ENCODE measurements at places on chromosomes 3 and 15. TPM values are rescaled to one million over a fixed set of nuclear protein-coding genes. Genes with fewer than 3 reads are reported as not detected.

DNA sequence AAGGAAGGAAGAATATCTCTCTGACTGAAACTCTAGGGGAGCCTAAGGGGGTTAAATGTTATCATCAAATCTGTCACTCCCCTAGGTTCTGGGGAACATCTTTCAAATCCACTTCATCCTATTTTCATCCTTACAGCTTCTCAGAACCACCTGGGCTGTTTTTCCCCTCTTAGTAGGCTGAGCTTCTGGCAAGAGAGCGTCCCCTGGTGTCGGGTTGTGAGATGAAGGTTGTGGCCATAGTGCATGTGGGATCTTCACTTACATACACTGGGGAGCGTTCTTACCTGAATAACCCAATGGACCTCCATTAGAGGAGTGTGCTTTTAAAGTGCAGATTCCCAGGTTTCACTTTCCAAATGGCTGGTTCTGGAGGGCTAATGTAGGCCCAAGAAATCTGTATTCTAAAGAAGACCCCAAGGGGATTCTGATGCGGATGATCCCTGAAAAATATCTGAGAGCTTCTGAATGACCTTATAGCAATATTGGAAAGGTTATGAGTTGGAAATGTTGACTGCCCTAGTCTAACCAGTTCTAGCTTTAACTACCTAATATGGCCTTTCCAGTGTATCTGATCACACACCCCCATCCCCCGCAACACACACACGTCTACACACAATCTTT is 663.7 kb downstream of the AGBL1 start:
- no peaks in the 10 kb centered on the region for H3K4me1 ChIP-seq
- no peaks in the 10 kb centered on the region for H3K27me3 ChIP-seq
- H3K36me3 ChIP-seq, result no peaks in the 10 kb centered on the region
- H3K4me3 ChIP-seq, result no peak overlapping the region

Gene GLDN
- 0.18 TPM for total RNA-seq

DNA sequence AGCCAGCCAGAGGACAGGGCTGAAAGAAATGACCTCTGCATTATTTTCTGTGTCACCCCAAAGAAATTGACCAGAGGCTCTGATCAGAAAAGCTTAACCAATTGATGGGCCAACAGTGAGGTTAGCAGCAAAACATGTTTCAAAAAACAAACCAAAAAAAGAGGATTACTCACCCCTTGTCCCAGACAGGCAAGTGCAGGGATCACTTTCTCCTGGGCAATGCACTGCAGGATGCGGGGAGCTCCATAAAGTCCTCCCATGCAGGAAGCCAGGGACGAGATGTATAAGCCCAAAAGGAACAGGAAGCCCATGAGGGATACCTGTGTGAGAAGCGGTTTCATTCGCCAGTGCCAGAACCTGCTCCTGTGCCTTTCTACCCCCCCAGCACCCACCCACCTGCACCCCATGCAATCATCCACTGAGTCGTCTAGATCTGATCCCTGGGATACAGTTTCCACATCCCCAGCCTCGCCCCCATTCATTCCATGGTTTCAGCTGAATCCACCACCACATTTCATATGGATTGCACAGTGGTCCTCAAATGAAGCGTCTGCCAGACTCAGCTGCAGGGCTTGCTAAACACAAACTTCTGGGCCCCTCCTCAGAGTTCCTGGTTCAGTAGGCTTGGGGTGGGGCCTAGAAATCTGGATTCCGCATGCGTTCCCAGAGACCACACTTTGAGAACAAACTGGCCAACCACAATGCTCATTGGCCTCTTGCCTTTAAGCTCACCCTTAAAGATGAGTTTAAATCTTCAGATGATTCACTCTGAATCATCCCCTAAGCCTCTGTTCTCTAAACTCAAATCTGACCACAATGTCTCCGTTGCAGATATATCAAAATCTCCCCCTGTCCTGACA is 54.4 kb upstream of the HEG1 start:
- no peaks in the 10 kb centered on the region for H3K36me3 ChIP-seq
- DNase-seq, result no peak
- no peak overlapping the region for H3K4me3 ChIP-seq
- H3K4me1 ChIP-seq, result no peaks in the 10 kb centered on the region

- no peaks in the 10 kb centered on the region for H3K4me1 ChIP-seq
- DNase-seq, result no peak
- no peaks in the 10 kb centered on the region for H3K36me3 ChIP-seq
- no peak overlapping the region for H3K27ac ChIP-seq
- no peak overlapping the region for H3K4me3 ChIP-seq
Measured at GRCh38 chr3:55554634-55555425, 67.7 kb upstream of the WNT5A start.

Gene ZNF660
- 0.13 TPM for total RNA-seq

DNA sequence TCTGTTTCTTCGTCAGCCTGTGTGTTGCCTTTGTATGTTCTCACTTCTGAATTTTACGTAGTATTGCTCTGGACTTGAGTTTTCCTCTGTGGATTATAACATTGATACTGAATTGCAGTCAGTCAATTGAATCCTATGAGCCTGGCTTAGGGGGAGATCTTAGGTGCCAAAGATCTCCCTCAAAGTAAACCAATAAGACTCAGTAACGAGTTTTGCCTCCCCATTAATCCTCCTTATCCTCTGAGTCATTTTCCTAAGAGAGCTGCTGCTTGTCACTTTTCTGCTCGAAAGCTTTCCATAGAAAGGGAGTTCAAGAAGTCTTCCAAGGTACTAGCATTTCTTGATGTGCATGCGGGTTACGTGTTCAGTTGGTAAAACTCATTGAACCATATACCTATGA is 126.4 kb downstream of the CHDH start:
- no peak for DNase-seq
- no peak overlapping the region for H3K4me3 ChIP-seq
- H3K27ac ChIP-seq, result no peak overlapping the region
- peaks cover 41% of the 10 kb centered on the region for H3K27me3 ChIP-seq
- no peaks in the 10 kb centered on the region for H3K36me3 ChIP-seq
- H3K4me1 ChIP-seq, result no peaks in the 10 kb centered on the region

- no peak within 1 kb of the TSS for H3K27ac ChIP-seq
- DNase-seq, result peak; percentile 72
- H3K36me3 ChIP-seq, result no peaks in the 10 kb centered on the region
- peaks cover 8% of the 10 kb centered on the region for H3K4me1 ChIP-seq
- H3K27me3 ChIP-seq, result peaks cover 46% of the 10 kb centered on the region
Measured at GRCh38 chr3:46701181-46701939, at the start of gene TMIE. Gene TMIE, plus strand, starts transcription at chr3:46701392. Its CDS starts 96 bp downstream, at chr3:46701488.

GRCh38 chr3:159005137-159005536 is 203.3 kb downstream of the MFSD1 start:
- H3K4me1 ChIP-seq, result no peaks in the 10 kb centered on the region
- H3K36me3 ChIP-seq, result no peaks in the 10 kb centered on the region
- no peak overlapping the region for H3K27ac ChIP-seq
- H3K27me3 ChIP-seq, result no peaks in the 10 kb centered on the region
- H3K4me3 ChIP-seq, result no peak overlapping the region
- DNase-seq, result no peak

DNA sequence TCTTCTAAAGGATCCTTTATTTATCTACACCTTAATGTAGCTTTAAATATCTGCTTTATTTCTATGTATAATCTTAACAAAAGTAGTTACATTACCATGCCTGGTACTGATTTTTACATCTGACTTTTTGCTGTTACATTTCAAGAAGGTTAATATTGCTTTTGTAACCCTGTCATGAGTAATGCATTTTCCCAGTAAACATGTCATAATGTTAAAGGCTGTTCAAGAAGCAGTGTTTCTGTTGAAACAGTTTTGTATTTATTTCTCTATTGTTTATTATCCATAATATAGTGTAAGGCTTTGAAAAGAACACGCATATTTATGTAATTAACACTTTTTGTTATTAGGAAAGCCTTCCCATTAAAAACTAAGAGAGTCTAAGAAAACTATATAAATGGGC is 98.5 kb upstream of the SOX2 start:
- H3K4me1 ChIP-seq, result no peaks in the 10 kb centered on the region
- no peaks in the 10 kb centered on the region for H3K27me3 ChIP-seq
- no peaks in the 10 kb centered on the region for H3K36me3 ChIP-seq
- H3K27ac ChIP-seq, result no peak overlapping the region

GRCh38 chr15:99021694-99022093 is 14.1 kb upstream of the PGPEP1L start:
- H3K36me3 ChIP-seq, result no peaks in the 10 kb centered on the region
- peaks cover 35% of the 10 kb centered on the region for H3K27me3 ChIP-seq
- H3K4me3 ChIP-seq, result no peak overlapping the region
- no peaks in the 10 kb centered on the region for H3K4me1 ChIP-seq
- H3K27ac ChIP-seq, result no peak overlapping the region

Gene RBP2
- total RNA-seq, result not detected

DNA sequence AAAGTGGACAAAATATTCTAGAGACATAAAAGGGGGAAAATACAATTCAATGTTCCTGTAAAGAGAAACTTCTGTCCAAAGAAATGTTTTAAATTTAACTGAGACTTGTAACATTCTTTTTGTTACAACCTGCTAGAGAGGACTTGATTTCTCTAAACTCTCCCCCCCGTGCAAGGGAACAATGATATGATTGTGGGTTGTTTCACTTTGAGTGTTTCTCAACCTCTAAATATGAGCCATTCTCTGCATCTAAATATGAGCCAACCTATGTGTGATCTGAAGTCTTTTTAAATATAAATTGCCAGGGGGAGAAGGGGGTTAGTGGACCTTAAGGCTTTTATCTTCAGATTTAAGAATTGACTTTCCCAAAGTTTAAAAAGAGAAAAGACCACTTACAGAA is 14.6 kb downstream of the ZNF860 start:
- H3K27ac ChIP-seq, result no peak overlapping the region
- no peak overlapping the region for H3K4me3 ChIP-seq
- no peaks in the 10 kb centered on the region for H3K27me3 ChIP-seq
- no peak for DNase-seq

GRCh38 chr3:9864200-9864927 is 15.7 kb downstream of the CIDEC start:
- H3K36me3 ChIP-seq, result no peaks in the 10 kb centered on the region
- no peak overlapping the region for H3K27ac ChIP-seq
- no peaks in the 10 kb centered on the region for H3K27me3 ChIP-seq
- H3K4me3 ChIP-seq, result no peak overlapping the region
- H3K4me1 ChIP-seq, result peaks cover 30% of the 10 kb centered on the region

GRCh38 chr3:100100425-100100824 is 13.9 kb downstream of the FILIP1L start:
- H3K27me3 ChIP-seq, result no peaks in the 10 kb centered on the region
- peaks cover 3% of the 10 kb centered on the region for H3K4me1 ChIP-seq
- no peaks in the 10 kb centered on the region for H3K36me3 ChIP-seq
- H3K4me3 ChIP-seq, result no peak overlapping the region

Gene CIP2A
- total RNA-seq, result 31.8 TPM

DNA sequence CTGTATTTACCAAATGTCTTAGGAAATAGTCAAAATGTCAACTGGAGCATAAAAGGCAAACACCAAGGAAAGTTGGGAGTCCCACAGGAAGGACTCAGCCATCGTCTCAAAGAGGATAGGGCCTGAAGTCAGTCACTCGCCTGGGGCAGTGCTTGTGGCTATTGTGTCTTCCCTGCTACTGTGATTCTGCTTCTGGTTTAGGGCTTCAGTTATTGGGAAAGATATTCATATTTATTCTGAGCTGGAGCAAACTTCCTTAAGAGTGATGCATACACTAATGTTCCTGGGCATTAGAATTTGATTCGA is 118.1 kb downstream of the EDEM1 start:
- no peak for DNase-seq
- H3K27ac ChIP-seq, result no peak overlapping the region
- no peaks in the 10 kb centered on the region for H3K4me1 ChIP-seq

DNA sequence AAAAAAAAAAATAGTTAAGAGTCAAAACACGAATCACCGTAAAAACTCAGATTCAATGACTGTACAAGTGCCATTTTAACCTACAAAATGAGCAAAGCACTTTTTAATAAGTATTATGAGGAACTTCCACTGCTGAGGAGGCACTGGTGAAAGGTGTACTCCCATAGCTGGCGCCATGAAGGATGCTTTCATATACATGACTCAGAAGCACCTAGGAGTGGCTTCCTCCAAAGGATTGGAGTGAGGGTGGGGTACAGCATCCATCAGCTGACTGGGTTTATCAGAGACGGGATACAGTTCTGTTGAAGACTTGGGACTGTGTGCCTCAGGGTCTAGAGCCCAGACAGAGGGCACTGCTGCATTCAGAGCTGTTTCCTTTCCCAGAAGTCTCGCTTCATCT is 60.9 kb upstream of the MEX3B start:
- H3K36me3 ChIP-seq, result no peaks in the 10 kb centered on the region
- no peak overlapping the region for H3K27ac ChIP-seq
- no peak for DNase-seq
- peaks cover 24% of the 10 kb centered on the region for H3K27me3 ChIP-seq
- H3K4me3 ChIP-seq, result no peak overlapping the region

GRCh38 chr15:100278596-100279380 is 63.0 kb downstream of the ADAMTS17 start:
- H3K4me1 ChIP-seq, result no peaks in the 10 kb centered on the region
- peaks cover 52% of the 10 kb centered on the region for H3K27me3 ChIP-seq
- H3K27ac ChIP-seq, result no peak overlapping the region
- DNase-seq, result no peak

GRCh38 chr3:184676927-184677326 is 34.9 kb downstream of the MAGEF1 start:
- DNase-seq, result no peak
- peaks cover 32% of the 10 kb centered on the region for H3K27me3 ChIP-seq
- H3K36me3 ChIP-seq, result no peaks in the 10 kb centered on the region

Gene ALDH1A2
- 398 TPM for total RNA-seq

Gene TTC14
- 33.2 TPM for total RNA-seq

DNA sequence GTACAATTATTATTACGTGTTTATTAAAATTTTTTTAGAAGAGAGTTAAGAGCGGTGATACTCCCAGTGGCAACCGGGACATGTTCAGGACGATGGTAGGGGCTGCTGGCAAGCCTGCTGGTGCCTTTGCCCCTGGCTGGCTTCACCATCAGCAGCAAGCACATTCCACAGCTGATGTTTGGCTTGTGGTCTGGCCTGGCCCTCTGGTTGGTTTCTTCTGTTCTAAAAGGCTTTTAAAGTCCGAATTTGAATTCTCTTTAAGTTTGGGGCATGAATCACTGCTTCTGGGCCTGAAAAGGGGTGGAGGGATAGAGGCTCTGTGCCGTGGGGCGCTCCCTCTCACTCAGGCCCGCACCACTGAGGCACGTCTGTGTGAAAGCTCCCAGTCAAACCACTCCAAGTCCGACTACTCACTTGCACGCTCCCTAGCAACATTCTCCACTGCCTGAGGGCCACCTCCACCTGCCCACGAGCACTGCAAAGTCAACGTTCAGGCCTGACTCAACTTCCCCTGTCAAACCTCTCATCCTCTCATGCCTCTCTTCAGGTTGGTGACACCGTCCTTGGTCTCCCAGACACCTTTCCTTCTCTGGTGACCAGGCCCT is 10.1 kb downstream of the ITGA11 start:
- H3K4me1 ChIP-seq, result no peaks in the 10 kb centered on the region
- no peak for DNase-seq
- H3K27me3 ChIP-seq, result peaks cover 34% of the 10 kb centered on the region
